RWPE1 (cell line): ENCODE measurements at places on chromosomes 1 and 21.

DNA sequence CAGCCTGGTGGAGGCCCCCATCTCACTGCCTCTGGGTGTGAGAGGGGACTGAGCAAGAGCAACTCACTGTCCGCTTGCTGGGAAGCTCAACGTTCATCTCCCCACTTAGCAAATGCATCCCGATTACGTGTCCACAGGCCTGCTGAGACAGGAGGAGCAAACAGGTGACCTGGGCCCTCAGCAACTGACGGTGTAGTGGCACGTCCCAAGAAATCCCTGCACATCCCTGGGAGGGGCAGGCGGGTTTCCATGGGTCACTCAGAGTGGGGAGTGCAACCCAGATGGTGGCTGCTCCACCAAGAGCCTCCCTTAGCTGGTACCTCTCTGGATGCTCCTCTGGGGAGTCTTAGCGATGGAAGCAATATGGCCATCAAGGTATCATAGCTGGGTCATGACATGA is 229.4 kb downstream of the DYRK1A start:
- no peak for DNase-seq

DNA sequence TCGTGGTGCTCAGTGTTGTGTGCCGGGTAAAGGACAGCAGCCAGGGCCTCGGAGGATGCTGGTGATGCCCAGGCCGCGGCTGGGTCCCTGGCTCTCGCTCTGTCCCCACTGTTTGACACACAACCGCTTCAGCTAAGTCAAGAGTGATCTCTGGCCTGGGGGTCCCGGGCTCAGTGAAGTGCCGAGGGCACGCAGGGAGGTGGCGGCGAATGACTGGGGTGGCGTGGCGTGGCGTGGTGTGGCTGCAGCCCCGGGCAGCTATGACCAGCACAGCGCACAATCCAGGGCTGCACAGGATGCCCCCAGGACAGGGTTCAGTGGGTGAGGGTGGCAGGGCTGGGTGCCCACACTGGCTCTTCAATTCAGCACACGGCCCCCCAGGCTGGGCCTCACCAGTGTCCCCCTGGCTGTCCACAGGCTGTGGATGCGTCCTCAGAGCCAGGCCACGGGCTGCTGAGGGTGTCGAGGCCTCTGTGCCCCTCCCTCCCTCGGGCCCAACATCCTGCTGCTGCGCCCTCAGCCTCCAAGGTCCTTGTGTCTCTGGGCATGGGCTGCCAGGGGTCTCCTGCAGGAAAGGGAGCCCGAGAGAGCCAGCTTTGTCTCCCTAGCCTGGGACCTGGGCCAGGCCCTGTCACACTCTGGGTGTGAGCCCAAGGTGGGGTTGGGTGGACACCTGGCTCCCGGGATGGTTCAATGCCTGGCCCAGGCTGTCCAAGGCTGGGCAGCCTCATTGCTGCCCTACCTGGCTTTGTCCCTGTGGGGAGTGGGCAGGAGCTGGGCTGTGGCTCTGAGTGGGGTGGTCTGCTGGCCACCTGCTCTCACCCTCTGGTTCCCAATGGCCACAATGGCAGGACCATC is 12.0 kb upstream of the SKI start:
- DNase-seq, result no peak

DNA sequence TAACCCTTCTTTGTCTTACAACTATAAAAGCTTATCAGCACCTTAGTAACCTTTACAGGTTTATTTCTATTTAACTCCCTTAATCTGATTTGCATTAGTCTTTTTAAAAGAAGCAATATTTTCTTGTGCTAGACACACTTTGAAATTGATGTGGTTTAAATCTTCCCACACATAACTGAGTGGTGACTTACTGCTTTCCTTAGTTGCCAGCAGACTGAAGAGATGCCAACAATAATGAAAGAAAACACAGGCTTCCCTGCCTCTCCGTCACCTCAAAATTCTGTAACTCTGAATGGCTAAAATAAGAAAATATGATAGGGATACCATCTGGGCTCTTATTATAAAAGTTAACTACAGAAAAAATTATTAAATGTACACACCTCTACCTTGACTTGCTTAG is 196.8 kb downstream of the PTBP2 start:
- DNase-seq, result no peak

DNA sequence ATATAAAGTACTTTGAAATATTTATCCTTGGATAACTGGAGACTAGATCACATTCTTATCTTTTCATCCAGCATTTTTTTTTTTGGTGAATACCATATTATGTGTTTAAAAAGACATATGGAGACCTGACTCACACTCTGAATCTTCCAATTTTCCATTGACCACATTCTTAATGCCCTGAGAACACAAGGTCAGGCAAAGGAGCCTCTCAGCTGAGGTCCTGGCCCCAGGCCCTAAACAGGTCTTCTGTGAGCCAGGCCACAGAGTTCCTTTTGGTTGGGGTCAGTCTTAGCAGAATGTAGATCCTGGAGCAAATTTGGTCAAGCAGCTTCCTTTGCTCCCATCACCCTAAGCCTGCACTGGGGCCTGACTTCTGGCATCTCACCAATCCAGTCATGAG is 390.1 kb upstream of the ST6GALNAC5 start:
- DNase-seq, result no peak

DNA sequence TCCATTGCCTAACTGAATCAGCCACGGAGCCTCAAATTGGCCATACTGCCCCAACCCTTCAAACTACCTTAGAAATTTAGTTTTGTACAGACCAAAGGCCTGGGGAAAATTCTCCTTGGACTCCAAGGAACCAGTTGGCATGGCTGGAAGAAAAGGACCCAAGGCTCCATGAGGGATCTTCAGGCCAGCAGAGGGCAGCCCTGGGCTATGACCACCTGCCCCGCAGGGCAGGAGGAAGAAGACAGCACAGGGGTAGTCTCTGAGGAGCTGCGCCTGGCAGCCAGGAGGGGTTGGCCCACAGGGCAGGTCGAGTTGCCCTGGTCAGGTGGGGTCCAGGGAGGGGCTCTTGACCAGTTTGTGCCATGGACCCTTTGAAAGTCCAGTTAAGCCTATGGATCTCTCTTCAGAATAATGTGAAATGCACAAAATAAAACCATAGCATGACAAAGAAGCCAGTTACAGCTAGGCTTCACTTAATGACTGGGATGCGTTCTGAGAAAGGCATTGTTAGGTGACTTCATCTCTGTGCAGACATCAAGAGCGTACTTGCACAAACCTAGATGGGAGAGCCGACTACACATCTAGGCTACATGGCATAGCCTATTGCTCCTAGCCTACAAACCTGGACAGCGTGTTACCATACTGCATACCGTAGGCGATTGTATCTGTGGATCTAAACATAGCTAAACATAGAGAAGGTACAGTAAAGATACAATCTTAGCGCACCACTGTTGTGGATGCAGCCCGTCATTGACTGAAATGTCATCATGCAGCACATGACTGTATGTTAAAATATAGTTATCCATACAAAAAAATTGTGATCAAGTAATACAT is 26.1 kb downstream of the CACNA1S start:
- DNase-seq, result peak; percentile 83

- no peak for DNase-seq
Observed at GRCh38 chr1:48077795-48078222, 80.6 kb upstream of the TRABD2B start.

GRCh38 chr1:3067671-3068563 is 1.1 kb upstream of the PRDM16 start:
- DNase-seq, result no peak

DNA sequence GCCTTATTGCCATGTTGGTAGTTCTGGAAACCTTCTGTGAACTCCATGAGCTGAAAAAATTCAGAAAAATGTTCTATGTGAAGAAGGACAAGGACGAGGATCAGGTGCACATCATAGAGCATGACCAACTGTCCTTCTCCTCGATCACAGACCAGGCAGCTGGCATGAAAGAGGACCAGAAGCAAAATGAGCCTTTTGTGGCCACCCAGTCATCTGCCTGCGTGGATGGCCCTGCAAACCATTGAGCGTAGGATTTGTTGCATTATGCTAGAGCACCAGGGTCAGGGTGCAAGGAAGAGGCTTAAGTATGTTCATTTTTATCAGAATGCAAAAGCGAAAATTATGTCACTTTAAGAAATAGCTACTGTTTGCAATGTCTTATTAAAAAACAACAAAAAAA is 57.4 kb downstream of the KCNK1 start:
- DNase-seq, result no peak

DNA sequence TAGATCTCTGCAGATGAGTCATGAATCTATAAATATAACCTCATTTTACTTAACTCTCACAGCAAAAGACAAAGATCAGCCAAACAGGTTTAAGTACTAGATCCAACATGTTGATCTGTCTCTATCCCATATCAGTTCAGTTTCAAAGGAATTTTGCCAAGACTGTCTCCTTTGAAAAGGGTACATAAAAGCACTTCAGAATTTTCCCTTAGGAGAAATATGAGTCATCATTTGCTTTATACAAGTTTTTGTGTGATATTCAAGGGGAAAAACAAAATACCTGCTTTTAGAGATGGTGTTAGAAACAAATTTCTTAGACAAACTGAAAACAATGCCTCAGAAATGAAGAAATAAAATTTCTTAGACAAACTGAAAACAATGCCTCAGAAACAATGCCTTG is 73.5 kb upstream of the LRRC7 start:
- peak; percentile 68 for DNase-seq

DNA sequence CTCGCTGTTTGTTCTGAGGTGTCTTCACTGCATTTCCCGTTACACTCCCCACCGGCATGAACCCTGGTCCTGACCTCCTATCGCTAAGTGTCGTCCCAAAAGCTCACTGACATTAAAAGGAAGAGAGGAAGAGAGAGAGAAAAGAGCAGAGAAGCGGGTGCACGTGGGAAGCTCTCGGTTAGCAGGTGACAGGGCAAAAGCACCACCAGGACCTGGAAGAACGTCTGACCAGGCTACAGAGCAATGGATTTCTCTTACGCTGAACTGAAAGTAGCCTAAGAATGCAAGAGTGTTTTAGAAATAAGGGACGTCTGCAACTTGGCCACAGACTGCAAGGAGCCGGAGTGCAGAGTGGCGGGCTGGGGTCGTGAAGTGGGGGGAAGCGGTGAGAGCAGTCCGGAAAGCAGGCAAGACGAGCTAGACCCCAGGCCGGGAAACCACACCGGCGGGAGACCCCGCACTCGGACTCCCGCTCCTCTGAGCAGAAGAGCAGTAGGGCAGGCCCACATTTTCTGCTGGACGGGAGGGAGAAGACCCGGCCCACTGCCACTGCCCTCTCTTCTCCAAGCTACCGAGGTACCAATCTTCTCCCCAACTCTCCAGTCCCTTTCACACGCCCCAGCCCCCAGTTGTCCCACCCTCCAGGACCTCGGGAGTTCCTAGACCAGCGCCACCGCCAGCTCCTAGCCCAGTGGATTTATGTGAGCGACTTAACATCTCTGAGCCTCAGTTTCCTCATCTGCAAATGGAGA is 8.3 kb upstream of the MPZL1 start:
- no peak for DNase-seq
